AG04450 (cell line): ENCODE measurements at places on chromosomes 7 and 10. TPM values are rescaled to one million over a fixed set of nuclear protein-coding genes. Genes with fewer than 3 reads are reported as not detected.

The ATP6V0A4 gene
- not detected in 2 replicates for polyA plus RNA-seq

The CUZD1 gene
- 0.96 and 1.5 TPM in 2 replicates for polyA plus RNA-seq

The GPR141 gene
- polyA plus RNA-seq, result not detected in 2 replicates

The PLCE1 gene
- 2.0 and 2.2 TPM in 2 replicates for polyA plus RNA-seq

The PPP1R17 gene
- not detected in 2 replicates for polyA plus RNA-seq

The RNF133 gene
- polyA plus RNA-seq, result not detected in 2 replicates

The CYP2C19 gene
- not detected in 2 replicates for polyA plus RNA-seq

The TRIM74 gene
- 0.09 TPM in 1 of 2 replicates, not detected in the other for polyA plus RNA-seq

The LRRC18 gene
- not detected in 2 replicates for polyA plus RNA-seq

The MAGI2 gene
- 2.3 and 3.1 TPM in 2 replicates for polyA plus RNA-seq

DNA sequence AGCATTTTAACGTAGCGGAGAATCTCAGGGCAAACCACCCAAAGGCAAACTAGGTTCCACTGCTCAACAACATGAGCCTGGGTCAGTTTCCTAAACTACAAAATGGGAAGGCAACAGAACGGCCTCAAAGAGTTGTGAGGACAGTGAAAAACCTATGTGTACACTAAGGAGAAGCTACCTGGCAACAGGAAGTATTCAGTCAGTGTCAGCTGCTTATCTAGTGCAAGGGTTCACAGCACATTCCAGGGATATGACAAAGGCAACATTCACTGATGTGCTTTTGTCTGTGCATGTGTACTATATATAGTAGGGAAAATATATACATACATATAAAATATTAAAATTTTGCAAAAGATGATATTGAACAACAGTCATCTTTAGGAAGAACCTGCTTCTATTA, 17.2 kb downstream of the NUDCD3 start:
- DNase-seq, result no peak

DNA sequence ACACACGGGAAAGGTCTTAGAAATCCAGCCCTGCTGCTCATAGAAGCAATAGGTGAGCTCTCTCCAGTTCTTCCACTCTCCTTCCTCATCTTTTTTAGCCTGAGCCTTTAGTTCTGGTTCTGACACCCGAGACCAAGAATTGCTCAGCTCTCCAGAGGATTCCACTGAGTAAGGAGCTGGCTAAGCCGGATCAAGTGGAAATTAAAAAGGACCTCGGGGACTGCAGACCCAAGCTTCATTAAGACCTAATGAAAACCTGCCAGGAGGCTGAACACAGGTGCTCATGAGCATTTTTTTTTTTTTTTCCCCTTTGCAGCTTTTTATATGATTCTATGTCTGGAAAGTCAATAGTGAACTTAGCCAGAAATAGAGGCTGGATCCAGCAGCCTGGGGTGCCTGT, 1176.0 kb upstream of the AUTS2 start:
- no peak for DNase-seq

DNA sequence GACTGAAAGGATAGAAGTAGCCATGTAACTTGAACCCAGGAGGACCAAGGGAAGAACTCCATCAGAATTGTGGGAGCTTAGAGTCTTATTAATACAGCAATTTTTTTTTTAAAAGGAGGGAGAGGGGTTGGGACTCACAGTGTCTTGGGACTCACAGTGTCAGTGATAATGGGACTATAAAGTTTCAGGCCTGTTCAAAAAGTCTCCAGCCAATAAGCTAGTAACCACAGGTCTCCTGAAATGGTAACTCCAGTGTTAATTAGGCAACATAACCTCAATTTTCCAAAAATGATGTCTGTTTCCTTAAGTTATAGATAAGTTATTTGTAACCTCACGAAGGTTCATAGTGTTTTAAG, 2.4 kb upstream of the HNRNPH3 start:
- DNase-seq, result no peak

- no peak for DNase-seq
Observed at GRCh38 chr10:49831352-49832035, 69.4 kb upstream of the OGDHL start.

DNA sequence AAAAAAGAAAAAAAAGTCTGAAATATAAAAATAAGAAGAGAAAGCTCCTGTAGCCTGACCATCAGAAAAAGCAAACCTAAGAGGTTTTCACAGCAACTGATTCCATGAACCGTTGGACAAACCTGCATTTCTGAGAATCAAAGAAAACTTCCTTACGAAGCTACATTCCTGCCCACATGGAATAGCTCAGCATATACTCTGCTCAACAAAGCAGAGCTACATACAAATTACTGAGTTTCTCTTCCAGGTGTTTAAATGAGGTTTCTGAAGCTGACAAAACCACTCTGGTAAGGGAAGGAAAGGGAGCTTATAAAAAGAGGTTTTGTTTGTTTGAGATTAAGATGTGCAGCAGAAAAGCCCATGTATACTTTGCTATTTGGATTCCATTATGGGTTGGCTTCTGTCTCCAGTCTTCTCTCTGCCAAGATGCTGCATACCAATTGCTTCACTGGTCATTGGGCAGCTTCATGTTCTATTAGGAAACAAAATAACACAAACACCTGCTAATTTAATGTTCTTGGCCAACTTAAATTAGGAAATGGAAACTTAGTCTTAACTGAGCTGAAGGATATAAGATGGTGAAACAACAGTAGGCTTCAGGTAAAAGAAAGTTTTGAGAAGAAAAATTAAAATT, 314.1 kb downstream of the LRRTM3 start:
- no peak for DNase-seq

GRCh38 chr10:73495226-73495883, 469 bp downstream of the PPP3CB start:
- DNase-seq, result peak; percentile 57

GRCh38 chr7:120724448-120724847, 133.5 kb downstream of the TSPAN12 start:
- DNase-seq, result no peak

GRCh38 chr10:1156616-1156886, 100.4 kb downstream of the WDR37 start:
- no peak for DNase-seq

DNA sequence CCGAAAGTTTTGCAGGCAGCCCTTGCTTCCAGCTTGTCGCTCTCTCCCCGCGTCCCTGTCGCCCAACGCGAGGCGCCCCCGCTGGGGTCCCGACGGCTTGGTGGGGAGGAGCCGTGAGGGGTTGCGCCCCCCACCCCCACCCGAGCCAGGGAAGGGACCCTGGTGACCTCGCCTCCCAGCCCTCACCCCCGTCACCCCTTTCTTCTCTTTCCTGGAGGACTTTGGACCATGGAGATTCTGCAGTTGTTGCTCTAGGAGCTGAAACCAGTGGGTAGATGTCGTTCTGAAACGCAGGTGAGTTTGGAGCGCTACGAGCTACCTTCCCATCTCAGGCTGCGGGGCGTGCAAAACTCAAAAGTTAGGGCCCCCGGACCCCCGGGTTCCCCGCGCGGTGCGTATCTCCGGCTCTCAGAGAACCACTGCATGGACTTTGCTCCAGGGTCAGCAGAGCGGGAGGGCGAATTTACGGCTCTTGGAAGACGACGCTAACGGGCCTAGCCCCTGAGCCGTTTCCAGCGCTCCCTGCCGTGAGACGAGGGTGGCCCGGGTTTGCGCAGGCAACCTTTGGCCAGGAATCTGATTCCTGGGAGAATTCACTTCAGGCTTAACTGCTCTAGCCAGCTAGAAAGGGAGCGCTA, 684 bp upstream of the ATXN7L1 start:
- DNase-seq, result no peak

DNA sequence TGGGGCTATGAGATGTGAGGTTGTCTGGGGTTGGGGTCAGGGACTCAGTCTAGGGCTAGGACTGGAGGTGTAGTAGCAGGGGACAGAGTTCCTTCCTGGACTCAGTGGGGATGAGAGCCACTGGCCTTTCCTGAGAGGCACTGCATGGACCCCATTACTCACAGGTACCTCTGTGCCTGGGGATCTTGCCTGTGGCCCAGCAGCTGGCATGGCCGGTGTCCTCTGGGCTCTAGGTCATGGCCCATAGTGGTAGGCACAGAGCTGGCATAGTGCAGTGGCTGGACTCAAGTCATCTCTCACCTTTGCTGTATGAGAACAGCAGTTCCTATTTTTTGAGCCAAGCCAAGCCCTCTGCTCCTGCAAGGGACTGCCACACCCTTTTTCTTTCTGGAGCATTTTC, 51.9 kb downstream of the NEURL1 start:
- DNase-seq, result no peak

- no peak for DNase-seq
Observed at GRCh38 chr10:37754538-37755323, 102.7 kb downstream of the ZNF248 start.
